ENCODE measurements at places on chromosomes 2 and 18.

DNA sequence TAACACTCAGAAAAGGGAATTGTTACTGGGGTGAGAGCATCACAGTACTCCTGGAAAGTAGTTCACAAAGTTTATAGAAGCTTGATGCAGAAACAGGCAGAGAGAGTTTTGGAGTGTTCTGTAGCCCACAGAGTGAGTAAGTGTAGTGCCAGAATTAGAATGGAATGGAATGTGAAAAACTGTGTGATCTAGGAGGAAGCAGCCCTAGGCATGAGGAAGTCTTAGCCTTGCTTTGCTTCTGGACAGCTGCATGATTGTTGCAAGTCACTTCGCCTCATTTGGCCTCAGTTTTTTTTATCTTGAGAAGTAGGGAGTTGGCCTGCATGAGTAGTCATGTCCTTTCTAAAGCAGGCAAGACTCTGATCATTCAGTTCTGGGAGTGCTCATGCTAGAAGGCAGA, 10.9 kb downstream of the SERPINB12 start:
- DNase-seq = no peak

DNA sequence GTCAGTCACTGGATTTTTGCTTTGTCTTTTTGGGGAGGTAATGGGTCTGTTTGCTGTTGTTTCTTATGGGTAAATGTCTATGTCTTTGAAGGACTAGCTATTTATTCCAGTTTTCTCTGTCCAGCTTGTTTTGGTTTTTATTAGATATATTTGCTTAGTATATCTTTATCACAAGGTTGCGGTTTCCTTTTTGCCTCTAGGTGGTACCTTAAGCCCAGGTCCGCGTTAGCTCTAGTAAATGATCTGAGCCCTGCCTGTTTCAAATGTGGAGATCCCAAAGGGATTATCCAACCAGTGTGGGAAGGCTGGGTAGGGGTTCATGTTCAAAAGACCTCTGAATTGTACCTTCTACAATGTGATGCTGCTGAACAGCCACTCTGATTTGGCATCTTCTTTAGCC, 114.5 kb downstream of the MYO3B start:
- no peak for DNase-seq

DNA sequence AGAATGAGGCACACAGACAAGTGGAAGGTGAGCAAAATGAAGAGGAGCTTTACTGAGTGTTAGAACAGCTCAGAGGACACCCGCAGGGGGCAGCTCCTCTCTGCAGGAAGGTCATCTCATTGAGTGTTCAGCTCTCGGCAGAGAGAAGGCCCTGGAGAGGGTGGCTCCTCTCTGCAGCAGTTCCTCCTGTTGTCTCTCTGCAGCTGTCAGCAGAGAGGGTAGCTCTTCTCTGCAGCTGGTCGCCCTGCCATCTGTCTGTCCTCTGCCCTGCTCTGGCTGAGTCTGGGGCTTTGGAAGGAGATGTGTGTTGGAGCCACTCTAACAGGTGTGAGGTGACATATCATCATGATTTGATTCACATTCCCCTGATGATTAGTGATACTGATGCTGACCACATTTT, 6.8 kb upstream of the SNTG2 start:
- DNase-seq = no peak

DNA sequence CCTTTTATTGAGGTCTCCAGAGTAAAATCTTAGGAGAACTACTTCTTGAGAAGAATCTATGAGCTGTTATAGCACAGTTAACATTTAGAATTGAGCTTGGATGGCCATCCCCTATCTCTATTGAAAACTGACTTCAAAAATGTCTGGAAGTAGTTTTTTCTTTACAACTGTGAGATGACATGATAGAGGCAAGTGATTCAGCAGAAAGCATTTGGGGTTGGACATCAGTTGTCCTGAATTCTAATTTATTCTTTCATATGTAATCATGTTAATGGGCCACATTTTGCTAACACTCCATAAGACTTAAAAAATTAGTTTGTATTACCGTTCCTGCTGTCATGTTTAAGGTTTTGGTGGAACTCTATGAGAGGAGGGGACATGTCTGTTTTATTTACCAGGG, 237.0 kb upstream of the SLC14A2 start:
- DNase-seq = no peak

DNA sequence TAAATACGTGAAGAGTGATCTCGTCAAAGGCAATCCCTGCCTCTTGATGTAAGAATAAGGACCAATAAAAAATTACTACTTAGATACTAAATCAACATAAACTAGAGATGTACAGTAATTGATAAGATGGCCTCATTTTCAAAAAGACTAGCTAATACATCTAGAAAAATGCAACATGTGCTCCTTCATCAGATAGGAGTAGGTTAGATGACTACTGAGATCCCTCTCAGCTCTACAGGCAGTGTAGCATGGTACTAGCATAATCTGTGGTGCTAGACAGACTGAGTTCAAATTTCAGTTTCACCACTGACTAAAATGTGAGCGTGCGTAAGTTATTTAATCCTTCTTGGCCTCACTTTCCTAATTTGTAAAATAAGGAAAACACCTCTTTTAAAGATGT, 82.6 kb upstream of the FRZB start:
- no peak for DNase-seq

Measured in breast epithelium (tissue), 4 donors.